ENCODE measurements at places on chromosomes 2 and 18.
A peak's percentile ranks its signal among the peaks of the same experiment; 100 is the strongest.

DNA sequence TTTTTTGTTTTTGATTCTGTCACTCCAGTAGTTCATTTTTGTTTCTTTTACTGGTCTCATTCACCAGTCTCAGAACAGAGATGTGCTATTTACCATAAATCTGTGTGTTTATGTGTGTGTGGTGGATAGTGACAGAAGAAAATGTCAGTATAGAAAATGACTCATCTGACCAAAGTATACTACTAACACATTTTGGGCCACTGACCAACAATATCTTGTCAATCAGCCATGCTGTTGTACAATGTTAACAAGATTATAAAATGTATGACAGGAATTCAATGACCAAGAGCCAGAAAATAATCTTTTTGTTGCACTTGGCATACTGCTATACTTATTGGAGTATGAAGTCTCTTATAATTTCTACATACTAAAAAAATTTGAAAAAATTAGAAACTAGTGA, 1081.4 kb upstream of the NRXN1 start:
- DNase-seq: no peak

GRCh38 chr2:209086761-209087160, 337.1 kb upstream of the MAP2 start:
- no peak for DNase-seq

DNA sequence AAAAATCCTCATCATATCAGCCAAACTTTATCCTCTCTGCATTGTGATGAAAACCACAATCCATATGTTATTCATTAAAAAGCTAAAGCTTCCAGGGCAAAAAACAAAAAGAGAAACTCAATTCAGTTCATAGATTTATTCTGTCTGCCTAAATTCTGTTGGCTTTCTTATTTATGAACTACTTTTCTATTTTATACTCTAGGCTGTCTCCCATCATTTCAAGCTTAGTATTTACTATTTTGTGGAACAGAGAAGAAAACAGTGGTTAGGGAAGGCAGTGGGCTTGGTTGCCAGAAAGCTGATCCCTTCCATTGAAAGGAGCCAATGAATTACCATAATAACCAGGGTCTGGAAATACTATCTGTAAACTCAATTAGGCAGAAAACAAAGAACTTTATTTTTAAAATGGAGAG, 71.8 kb downstream of the RAPH1 start:
- DNase-seq: no peak

GRCh38 chr2:12721566-12722446, 5.1 kb downstream of the TRIB2 start:
- no peak for DNase-seq

- peak; percentile 0 for DNase-seq
Measured at GRCh38 chr18:22475426-22476100, 57.8 kb upstream of the CTAGE1 start.
